ENCODE measurements at places on chromosomes 6 and 20. TPM values are rescaled to one million over a fixed set of nuclear protein-coding genes. Genes with fewer than 3 reads are reported as not detected.

Gene POU5F1
- total RNA-seq, result 12.9 TPM

Gene SEMG1
- total RNA-seq, result not detected

Gene FKBP1C
- not detected for total RNA-seq

Gene BPIFA3
- not detected for total RNA-seq

Gene ECT2L
- total RNA-seq, result not detected

Gene HIVEP1
- 22.3 TPM for total RNA-seq

Gene SIRPB2
- 29.8 TPM for total RNA-seq

Gene SKIC2
- 37.7 TPM for total RNA-seq

Measured in thoracic aorta (tissue), 2 donors.